ENCODE measurements at places on chromosomes 1 and 21.

DNA sequence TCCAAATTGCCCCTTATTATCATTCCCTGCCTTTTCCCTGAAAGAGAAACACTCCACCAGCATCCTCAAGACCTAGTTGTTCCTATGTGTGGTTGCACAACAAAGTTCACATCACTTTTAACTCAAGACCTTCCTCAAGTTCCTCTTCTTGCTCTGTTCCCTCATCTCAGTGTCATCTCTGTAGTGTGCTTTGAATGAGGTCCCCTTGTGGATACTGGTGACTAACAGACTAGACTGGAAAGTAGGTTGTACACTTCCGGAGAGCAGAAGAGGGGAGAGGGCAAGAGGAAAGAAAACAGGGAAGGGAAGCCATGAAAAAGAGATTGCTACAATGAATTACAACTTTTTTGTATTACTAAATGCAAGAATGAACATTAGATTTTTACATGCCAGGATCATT, 853.8 kb downstream of the USP25 start:
- DNase-seq: no peak

GRCh38 chr1:44086692-44087474, 31.7 kb upstream of the KLF17 start:
- no peak for DNase-seq

DNA sequence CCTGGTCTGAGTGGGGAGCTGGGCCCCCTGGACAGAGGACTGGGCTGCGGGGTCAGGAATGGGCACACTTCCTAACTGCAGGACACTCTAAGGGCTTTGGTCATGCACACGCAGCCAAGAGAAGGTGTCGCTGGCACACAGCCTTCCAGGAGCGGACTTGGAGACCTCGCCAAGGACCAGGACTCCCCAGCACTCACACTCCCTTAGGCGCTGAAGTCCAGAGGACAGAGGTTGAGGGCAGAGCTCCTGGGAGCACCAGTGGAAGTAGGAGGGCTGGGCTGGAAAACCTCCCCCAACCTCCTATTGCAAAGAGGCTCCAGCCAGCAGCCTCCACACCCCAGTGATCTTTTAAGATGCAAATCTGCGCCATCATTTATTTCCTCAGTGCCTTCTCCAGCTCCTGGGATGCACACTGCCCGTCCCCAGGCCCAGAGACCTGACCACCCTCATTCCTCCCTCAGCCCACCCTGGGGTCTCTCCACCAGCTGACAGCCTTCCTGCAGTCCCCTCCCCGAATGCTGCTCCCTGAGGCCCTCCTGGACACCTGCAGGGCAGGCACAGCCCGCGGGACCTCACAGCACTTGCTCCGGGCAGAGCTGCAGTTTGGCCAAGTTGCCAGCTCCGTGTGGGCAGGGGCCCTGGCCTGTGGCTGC, 3.0 kb downstream of the TSPEAR start:
- no peak for DNase-seq

DNA sequence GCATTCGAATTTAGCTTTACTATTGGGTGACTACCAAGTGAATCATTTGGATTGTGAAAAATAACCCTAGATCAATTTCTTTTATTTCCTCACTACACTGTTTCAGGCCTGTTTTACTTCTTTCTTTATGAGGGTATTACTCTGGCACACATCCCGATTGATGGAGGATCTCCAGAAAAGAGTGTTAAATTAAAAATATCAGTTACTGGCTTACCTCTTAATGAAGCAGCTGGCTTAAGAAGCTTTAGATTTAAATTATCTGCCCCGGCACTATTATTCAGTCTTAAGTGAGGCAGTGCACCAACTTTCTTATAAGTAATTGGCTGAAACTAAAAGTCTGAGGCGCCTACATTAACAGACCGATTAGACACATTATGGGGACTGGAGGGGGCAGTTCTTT, 1097.4 kb downstream of the TTLL7 start:
- DNase-seq: no peak

DNA sequence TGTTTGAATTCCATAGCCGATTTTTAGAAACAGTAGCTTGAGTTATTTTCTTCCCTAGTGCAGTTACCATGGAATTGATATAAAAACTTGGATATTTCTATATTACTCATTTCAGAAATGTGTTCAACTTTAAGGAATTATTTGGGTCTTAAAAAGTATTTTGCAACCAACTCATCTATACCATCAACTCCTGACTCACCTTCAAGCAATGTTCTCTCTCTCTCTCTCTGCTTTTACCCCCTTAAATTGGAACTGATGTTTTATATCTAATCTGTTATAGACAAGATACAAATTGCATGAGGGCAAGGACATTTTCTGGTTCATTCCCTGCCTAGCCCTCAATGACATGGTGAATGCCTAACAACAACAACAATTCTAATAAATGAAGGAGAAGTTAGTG, 214.7 kb upstream of the NRIP1 start:
- no peak for DNase-seq

- DNase-seq: no peak
Measured at GRCh38 chr1:231969076-231969475, 342.5 kb downstream of the DISC1 start.

DNA sequence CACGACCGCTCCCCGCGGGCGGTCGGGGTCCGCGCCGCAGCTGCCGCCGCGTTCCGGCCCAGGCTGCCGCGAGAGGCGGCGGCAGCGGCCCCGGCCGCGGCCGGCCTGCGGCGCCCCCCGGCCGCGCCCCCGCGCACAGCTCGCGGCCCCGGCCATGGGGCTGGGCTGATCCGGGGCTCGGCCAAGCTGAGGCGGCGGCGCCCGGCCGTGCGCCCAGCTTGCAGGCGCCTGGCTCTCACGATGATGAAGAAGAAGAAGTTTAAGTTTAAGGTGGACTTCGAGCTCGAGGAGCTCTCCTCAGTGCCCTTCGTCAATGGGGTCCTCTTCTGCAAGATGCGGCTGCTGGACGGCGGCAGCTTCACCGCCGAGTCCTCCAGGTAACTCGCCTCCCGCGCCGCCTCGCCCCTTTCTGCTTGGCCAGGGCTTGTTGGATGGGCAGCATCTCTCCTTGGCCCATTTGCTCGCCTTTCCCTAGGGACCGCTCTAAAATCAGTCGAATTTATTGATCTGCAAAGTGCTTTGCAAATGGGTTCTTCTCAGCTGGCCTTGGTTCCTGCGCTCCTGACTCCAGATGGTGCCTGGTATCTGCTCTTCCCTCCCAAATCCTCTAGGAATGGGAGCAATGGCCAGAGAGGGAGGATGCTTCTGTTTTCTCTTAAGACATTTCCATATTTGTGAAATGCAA, 431 bp downstream of the EEIG2 start:
- DNase-seq: no peak

- no peak for DNase-seq
Measured at GRCh38 chr1:110321846-110322245, 17.3 kb upstream of the RBM15 start.

DNA sequence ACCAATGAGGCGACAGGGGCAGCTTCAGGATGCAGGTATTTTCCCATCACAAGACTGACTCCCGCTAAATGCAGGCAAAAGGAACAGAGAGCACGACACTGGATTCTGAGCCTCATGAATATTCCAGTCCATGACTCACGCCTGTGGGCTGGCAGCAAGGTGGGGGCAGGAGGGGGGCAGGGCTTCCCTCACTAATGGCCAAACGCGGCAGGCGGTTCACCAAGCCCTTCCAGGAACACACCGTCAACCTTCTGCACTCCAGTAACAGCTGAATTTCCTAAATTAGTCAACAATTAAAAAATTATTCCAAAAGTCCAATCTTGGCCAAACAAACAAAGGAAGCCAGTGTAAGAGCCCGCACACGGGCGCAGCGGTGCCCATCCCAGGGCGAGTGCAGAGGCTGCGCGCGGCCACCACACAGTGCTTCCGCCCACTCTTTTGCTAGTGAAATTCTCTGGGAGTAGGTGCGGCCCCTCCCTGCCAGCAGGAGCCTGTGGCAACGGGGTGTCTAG, 12.5 kb upstream of the GPR153 start:
- DNase-seq: no peak

DNA sequence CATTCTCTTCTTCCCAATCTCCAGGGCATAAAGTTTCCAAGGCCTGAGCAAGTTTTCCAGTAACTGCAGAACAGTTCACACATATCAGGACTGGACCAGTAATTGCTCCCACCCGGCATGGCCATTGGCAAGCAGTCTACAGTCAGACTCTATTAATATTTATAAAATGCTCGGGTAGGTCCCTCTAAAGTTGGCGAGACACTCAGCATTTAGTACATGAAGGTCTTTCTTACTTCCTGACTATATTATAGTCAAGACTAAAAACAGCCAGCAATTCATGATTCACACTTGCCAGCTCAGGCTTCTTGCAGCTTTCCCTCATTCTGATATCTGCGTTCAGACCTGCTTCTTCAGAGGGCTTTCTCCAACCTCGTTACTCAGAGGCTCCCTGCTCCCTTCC, 25.4 kb downstream of the GADD45A start:
- no peak for DNase-seq

DNA sequence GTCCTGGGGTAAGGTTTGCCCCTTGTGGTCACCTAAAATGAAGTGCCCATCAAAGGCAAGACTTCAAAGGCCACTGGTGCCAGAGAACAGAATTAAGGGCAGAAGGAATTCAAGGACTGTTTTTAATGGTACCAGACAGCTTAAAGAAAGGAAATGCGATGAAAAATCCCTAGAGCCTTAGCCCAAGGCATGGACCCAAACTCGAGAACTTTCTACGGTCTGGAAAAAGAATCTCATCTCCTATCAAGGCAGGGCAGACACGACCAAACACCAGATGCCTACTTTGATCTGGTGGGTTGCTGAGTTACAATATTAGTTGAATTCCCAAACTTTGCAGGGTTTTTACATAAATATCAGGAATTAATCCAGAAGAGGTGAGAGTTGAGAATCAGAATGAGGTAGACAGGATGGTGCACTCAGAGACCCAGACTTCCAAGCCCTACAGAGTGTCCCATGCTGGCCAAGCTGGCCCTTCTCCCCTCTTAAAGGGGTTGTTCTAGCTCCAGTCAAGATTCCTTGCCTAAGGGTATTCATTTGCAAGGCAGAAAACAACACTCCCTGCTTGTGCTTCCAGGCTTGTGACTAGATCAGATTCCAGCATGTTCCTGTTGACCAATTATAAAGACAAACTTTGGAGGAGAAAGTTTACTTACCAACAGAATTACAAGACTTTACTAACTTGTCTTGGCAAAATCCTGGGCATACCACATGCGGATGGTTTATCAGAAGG, 48.0 kb downstream of the EDN2 start:
- no peak for DNase-seq

GRCh38 chr1:18340158-18340764, 140.5 kb upstream of the KLHDC7A start:
- no peak for DNase-seq

DNA sequence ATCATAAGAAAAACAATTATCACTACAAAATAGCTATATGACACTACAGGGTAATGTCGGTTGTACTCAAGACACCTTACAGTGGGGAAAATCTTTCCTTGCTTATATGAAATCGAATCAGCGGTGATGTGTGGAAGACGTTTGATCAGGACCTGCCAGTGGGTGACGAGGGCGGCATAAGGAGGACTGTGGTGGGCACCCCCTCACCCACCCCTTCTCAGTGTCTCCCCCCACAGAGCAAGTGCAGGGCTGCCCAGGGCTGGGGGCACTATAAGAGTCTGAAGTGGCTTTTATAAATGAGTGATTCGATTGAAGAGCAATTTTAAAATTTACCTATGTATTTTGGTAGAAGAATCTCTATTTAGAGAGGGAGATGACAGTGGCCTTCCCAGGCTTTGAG, 35.8 kb downstream of the CRYAA start:
- no peak for DNase-seq

DNA sequence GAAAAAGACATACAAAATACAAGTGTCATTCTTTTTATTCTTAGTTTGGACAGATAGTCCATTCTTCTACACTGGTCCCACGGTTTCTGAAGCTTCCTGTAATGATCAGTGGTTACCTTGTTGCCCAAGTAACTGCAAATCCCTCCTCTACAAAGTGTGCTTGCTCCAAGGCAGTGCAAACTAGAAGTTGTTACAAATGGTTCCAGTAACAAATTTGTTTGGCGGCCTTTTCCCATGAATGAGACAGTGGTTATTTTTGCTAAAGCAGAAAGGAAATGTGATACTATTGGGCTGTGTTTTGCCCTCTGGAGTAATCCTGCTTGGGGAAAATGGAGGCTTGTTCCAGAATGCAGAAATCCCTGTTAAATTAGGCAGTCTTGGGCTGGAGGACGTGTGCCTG, 8.9 kb downstream of the BACE2 start:
- DNase-seq: no peak

- no peak for DNase-seq
Measured at GRCh38 chr1:77031106-77031662, 163.9 kb downstream of the ST6GALNAC5 start.

- DNase-seq: no peak
Measured at GRCh38 chr1:182855911-182856310, 16.8 kb downstream of the DHX9 start.

GRCh38 chr1:47934243-47934805, 62.9 kb downstream of the TRABD2B start:
- DNase-seq: no peak

DNA sequence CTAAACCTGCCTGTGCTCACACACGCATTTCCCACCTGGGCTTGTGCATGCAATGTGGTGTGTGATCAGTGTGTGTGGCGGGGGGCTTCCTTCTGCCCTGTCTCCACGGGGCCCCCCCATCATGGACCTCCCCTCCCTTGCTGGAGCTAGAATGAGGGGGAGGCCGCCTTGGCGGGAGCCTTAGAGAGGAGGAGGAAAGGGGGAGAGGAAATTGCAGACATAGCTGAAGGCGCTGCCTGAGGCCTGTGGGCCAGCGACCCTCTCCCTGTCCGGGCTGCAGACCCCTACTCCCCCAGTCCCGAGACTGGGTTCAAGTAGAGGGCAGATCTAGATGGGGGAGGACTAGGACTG, 883 bp upstream of the EVA1B start:
- no peak for DNase-seq

DNA sequence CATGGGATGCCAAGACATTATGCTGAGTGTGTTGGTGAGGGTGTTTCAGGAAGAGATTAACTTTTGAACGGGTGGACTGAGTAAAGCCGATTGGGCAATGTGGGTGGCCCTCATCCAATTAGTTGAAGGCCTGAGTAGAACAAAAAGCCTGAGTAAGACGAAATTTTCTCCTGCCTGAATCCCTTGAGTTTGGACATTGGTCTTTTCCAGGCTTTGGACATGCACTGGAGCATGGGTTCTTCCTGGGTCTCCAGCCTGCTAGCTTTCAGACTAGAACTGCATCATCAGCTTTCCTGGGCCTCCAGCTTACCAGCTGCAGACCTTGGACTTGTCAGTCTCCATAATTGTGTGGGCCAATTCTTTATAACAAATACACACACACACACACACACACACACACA, 63.6 kb downstream of the NIBAN1 start:
- DNase-seq: no peak

- no peak for DNase-seq
Measured at GRCh38 chr21:34042735-34043134, 30.6 kb upstream of the MRPS6 start.

GRCh38 chr1:235008239-235008638, 120.4 kb downstream of the TOMM20 start:
- DNase-seq: no peak
